Left colon (tissue), 2 donors: ENCODE measurements at places on chromosomes 2 and 18. TPM values are rescaled to one million over a fixed set of nuclear protein-coding genes. Genes with fewer than 3 reads are reported as not detected.

DNA sequence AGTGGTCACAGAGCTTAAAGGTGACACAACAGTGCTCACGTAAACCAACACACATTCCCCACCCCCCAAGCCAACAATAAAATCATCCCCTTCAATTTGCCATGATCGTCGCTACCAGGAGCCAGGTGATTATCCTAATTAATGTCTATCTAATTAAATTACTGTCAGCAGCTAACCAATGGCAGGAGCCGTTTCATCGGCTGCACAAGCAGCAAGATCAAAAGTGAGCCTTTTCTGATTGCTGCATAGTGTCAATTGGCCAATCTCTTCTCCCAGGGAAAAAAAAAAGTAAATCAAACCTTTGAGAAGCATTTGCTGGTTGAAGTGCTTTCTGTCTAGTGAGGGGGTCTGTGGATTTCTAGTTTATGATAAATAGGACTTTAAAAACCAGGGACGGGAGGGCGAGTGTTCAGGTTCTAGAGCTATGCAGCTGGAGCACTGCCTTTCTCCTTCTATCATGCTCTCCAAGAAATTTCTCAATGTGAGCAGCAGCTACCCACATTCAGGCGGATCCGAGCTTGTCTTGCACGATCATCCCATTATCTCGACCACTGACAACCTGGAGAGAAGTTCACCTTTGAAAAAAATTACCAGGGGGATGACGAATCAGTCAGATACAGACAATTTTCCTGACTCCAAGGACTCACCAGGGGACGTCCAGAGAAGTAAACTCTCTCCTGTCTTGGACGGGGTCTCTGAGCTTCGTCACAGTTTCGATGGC, at the start of gene TBR1:
Gene TBR1, plus strand, starts transcription at position 311 of the 721 bp plus-strand sequence. Its CDS starts 114 bp downstream, at position 425.
- no peak for DNase-seq

GRCh38 chr2:227079726-227080125, 84.3 kb downstream of the COL4A4 start:
- DNase-seq, result no peak

CRYGC gene
- total RNA-seq, result not detected

DNA sequence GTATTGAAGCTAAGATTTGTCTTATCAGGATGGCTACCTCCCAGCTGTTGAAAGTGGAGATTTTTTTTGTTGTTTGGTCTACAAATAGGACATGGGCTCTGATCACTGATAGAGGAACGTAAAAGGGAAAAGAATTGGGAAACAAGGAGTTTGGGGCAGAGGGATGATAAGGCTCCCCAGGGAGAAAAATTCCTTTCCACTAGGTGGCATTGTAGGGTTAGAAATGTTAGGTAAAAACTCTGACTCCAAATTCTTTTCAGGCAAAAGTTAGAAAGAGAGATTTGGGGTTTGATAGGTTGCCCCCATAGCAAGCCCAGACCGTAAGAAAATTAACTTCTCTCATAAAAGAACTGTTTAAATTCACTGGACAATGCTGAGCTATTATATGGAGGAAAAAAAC, 19.8 kb downstream of the CMPK2 start:
- DNase-seq, result no peak

DNA sequence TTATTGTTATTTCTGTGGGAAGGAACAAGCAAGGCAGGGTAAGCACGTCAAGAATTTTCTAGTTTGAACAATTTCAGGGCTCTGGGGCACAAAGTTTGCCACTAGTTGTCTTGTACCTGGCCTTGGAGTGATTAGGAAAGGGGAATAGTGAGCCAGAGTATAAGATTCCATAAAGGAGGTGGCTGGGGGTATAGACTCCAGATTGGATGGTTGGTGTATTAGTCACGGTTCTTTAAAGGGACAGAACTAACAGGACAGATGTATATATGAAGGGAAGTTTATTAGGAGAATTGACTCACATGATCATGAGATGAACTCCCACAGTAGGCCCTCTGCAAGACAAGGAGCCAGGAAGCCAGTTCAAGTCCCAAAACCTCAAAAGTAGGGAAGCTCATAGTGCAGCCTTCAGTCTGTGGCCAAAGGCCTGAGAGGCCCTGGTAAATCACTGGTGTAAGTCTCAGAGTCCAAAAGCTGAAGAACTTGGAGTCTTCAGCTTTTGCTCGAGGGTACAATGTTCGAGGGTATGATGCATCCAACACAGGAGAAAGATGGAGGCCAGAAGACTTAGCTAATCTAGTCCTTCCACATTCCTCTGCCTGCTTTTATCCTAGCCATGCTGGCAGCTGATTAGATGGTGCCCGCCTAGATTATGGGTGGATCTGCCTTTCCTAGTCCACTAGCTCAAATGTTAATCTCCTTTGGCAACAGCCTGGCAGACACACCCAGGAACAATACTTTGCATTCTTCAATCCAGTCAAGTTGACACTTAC, 31.5 kb upstream of the PTPRM start:
- DNase-seq, result no peak

CRYGD gene
- total RNA-seq, result not detected

AQP12A gene
- 0.92 TPM for total RNA-seq

DNA sequence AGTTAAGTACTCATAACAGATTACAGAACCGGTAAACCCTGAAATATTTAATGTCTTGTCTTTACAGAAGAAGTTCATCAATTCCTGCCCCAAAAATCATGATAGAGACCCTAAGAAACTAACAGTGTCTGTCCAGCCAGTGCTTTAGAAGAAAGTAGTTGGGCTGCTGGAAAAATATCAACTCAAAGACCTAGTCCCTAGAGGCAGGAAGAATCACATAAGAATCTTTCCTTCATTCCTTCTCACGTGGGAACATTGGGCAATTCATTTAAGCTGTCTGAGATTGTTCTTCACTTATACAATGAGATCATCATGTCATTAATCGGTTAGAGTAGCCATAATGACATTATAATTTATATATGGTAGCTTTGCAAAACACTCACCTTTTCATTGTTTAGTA, 156.4 kb downstream of the CCBE1 start:
- no peak for DNase-seq

SCN7A gene
- 10.0 TPM for total RNA-seq

DNA sequence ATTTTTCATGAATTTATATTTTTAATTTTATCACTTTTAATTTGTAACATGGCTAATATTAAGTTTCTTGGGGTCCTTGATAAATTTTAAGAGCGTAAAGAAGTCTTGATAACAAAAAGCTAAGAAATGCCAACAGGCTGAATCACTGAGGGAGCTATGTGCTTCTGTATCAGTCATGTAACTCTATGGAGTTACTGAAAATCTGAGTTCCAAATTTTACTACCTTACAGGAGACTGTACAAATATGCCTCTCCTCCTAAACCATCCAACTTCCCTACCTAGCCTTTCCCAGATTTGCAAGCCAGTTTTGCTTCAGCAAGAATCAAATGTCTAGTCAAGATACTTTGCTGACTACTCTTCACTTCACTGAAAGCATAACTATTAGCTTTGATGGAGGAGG, 35.7 kb downstream of the FEZ2 start:
- no peak for DNase-seq

DNA sequence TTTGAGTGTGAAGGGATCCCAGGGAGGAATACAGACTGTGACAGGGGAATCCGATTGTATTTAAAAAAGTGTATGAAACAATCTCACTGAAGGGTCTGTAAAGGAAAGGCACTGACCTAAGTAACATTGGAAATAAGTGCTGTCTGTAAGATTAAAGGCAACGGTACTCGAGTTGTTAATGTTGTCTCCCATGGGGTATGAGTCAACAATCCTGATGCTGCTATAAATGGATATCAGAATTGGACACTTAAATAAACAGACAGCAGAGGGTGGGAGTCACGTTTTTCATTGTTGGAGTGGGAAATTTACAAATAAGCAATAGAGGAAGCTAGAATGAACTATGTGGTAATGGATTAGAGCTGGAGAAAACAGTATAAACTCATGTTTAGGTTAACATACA, 452.4 kb upstream of the RGPD4 start:
- DNase-seq, result no peak

GRCh38 chr18:45403341-45404049, 211.8 kb upstream of the SLC14A2 start:
- DNase-seq, result no peak

DNA sequence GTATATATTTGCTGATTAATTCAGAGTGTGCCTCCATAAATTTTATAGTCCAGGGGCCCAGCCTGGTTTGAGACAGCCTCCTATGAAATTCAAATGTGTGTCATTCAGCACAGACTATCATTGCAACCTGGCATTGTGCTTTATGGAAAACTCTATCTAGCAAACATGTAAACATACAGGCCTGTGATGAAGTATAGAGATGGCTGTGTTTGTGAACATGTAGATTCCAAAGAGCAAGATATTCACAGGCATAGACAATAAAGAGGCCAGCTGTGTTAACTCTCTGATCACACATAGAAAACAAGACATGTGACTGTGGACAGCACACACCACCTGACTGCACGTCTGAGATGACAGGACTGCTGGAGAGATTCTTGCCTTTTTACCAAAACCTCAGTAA, 297.9 kb downstream of the EN1 start:
- no peak for DNase-seq

DNA sequence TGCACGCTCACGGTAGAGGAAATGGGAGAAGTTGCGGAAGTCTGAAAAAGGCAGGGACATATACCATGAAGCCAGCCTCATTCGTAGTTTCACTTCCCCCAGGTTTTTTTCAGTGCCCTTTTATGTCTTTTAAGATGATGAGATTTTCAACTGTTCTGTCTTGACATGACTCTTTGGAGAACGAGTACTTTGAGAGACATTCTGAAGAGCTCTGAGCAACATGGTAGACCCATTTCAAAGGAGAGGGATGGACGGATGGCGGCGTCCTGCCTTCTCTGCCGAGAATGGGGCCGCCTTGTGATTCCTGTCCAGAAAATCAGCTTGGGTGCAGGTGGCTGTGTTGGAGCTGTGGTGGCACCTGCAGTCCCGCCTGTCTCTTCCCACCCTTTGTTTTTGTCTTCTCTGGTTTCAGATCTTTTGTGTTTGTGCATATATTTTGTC, 41.7 kb downstream of the SH3BP4 start:
- DNase-seq, result no peak

- no peak for DNase-seq
These were observed 110.7 kb upstream of the AQP4 start for GRCh38 chr18:26976206-26976605.

DNA sequence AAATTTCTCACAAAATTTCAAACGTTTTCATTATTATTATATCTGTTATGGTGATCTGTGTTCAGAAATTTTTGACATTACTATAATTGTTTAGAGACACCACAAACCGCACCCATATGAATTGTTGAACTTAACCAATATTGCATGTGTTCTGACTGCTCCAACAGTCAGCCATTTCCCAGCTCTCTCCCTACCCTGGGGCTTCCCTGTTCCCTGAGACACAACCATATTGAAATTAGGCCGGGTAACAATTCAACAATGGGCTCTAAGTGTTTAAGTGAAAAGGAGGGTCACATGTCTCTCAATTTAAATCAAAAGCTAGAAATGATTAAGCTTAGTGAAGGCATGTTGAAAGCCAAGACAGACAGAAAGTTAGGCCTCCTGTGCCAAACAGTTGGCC, 424.0 kb downstream of the DSC3 start:
- no peak for DNase-seq

DNA sequence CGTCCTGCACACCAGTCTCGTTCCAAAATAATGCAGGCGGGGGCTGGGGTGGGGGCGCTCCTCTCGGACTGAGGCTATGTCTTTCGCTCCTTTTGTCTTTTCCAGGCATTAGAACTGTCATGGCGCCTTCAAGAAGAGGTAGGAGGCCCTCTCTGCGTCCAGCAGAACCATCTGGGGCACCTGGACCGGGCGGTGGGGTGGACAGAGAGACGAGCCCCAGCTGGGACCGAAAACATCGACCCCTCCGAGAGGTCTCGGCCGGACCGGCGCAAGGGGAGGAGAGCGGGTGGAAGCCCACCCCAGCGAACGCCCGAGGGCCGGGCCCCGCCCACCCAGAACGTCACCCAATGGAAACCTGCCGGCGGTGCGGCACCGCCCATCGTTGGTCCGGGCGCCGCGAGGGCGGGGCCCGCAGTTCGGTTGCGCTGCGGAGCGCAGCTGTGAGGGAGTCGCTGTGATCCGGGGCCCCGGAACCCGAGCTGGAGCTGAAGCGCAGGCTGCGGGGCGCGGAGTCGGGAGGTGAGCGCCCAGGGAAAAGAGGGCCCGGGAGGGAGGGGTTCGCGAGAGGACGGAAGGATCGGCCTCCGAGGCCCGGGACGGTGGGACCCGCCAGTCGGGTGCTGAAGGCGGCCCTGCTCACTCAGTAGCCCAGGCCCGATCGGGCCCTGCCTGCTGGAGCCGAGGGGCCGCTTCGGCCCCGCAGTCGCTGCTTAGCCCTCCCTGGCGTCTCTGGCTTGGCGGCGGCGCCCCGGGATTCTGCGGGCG, at the start of gene NRBP1:
Gene NRBP1, plus strand, starts transcription at position 419 of the 765 bp plus-strand sequence. CDS start 4,643 bp downstream, outside the sequence.
- peak; percentile 88 for DNase-seq

GRCh38 chr2:37619230-37619958, 52.0 kb downstream of the CDC42EP3 start:
- no peak for DNase-seq

- peak; percentile 39 for DNase-seq
These were observed 87.5 kb downstream of the TFCP2L1 start for GRCh38 chr2:121197369-121198091.

- DNase-seq, result no peak
These were observed 277.0 kb downstream of the CTNNA2 start for GRCh38 chr2:79789811-79790210.
